Esophagus squamous epithelium (tissue), 5 donors: ENCODE measurements at places on chromosomes 12 and 14. TPM values are rescaled to one million over a fixed set of nuclear protein-coding genes. Genes with fewer than 3 reads are reported as not detected.

AKAP6 gene
- 16.0 TPM for total RNA-seq

TPCN1 gene
- 15.5 TPM for total RNA-seq

DNA sequence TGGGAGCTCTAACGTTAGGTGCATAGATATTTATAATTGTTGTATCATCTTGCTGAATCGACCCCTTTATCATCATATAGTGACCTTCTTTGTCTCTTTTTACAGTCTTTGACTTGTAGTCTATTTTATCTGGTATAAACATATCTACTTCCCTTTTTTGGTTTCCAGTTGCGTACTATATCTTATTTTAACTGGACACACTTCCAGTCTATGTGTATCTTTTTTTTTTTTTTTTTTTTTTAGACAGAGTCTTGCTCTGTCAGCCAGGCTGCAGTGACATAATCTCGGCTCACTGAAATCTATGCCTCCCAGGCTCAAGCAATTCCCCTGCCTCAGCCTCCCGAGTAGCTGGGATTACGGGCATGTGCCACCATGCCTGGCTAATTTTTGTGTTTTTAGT, 41.9 kb upstream of the ZFP36L1 start:
- no peak overlapping the region for H3K4me3 ChIP-seq
- DNase-seq: no peak
- H3K27ac ChIP-seq: no peak overlapping the region
- no peaks in the 10 kb centered on the region for H3K4me1 ChIP-seq

- no peak overlapping the region for H3K4me3 ChIP-seq
- peak overlapping the region; percentile 42 for H3K27ac ChIP-seq
- DNase-seq: no peak
- H3K4me1 ChIP-seq: peaks cover 100% of the 10 kb centered on the region
- H3K36me3 ChIP-seq: peaks cover 52% of the 10 kb centered on the region
These were observed 15.3 kb downstream of the TNFRSF1A start for GRCh38 chr12:6326316-6327228.

DNA sequence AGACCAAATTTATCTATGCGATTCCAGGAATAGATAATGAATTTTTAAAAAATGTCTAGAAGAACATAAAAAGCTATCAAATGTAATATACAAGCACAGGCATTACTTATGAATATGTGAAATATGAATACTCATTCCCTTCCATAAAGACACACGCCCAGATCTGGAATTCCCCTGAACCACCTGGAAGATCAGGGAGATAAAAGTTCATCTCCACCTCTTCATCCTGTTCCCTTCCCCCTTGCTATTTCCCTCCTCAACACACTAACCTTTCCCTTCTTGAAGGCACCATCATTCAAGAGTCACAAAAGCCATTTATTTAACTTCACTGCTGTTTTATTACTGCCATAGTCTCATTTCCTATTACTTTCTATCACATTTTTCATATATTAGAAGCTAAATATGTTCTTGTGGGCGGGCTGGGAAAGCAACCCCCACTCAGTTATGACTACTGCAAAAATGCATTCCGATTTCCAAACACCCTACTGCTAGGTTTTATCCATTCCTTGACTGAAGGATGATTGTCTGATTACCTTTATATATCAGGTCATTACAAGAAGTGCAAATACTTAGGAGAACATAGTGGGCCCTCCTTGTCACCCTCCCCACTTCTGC, 16.1 kb downstream of the FGD6 start:
- DNase-seq: no peak
- H3K27me3 ChIP-seq: no peaks in the 10 kb centered on the region
- no peaks in the 10 kb centered on the region for H3K36me3 ChIP-seq

DNA sequence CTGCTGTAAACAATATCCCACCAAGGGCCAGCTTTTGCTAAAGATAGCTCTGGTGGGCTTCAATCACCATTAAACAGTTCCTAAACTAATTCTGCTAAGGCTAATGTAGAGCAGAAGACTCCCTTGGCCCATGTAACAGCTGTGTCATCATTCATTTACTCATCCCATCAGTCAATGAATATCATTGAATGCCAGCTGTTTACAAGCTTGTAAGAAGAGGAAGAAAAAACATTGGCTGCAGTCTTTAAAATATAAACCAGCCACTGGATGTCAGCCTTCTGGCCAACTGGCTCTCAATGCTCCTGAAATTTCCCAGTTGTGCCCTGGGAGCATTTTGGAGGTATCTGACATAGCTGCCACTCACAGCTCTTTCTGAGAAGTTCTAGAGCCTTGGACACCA, 18.0 kb upstream of the MAP3K9 start:
- DNase-seq: no peak
- H3K36me3 ChIP-seq: no peaks in the 10 kb centered on the region
- no peak overlapping the region for H3K27ac ChIP-seq
- no peaks in the 10 kb centered on the region for H3K27me3 ChIP-seq

DNA sequence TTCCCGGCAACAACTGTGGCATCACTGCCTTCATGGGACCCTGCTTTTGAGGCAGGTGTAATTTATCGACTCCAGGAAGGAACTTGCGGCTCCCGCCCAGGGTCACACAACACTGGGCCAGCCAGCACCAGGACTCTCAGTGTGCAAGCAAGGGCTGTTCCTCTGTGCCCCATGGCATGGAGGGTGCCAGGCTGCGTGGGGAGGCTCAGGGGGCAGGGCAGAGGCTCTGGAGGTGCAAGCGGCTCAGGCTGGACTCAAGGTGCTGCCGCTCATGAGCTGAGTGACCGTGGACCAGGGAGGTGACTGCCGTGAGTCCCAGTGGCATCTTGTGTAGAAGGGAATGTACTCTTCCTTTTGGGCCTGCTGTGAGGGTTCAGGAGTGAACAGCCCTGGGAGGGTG, 57.6 kb downstream of the SLC24A4 start:
- H3K27ac ChIP-seq: no peak overlapping the region
- H3K4me1 ChIP-seq: no peaks in the 10 kb centered on the region
- H3K36me3 ChIP-seq: no peaks in the 10 kb centered on the region
- no peaks in the 10 kb centered on the region for H3K27me3 ChIP-seq

DNA sequence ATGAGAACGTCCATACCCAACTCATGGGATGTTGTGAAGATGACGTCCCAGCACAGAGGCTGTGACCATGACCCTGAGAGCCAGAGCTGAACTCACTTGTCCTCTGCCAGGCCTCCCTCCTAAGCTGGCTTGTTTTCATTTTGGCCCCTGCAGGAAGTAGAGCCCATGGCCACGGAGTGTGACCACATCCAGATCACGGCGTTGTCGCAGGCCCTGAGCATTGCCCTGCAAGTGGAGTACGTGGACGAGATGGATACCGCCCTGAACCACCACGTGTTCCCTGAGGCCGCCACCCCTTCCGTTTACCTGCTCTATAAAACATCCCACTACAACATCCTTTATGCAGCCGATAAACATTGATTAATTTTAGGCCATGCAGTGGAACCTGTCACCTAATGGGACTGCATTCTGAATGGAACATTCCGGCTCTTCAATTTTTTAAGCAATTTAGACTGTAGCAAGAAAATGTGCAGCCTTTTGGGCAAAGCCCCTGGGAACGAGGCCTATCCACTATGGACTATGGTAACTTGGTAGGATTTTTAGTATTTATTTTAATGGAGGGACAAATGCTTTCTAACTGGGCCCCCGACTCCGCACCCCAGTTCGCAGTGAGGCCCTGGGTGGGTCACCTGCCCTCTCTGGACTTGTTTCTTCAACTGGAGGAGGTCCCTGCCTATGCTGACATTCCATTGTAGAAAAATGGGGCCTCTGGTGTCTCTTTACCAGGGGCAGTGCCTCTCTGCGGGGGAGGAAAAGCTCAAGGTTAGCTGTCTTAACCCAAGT, 19.6 kb downstream of the OTUB2 start:
- no peak overlapping the region for H3K27ac ChIP-seq
- no peaks in the 10 kb centered on the region for H3K27me3 ChIP-seq
- H3K4me3 ChIP-seq: no peak overlapping the region
- no peaks in the 10 kb centered on the region for H3K4me1 ChIP-seq
- no peak for DNase-seq
- peaks cover 25% of the 10 kb centered on the region for H3K36me3 ChIP-seq

GRCh38 chr12:107035733-107036132, 48.8 kb upstream of the MTERF2 start:
- H3K36me3 ChIP-seq: no peaks in the 10 kb centered on the region
- H3K4me3 ChIP-seq: no peak overlapping the region
- no peaks in the 10 kb centered on the region for H3K27me3 ChIP-seq
- DNase-seq: no peak
- H3K27ac ChIP-seq: no peak overlapping the region
